Lung (tissue), 17 donors: ENCODE measurements at places on chromosomes 3 and 15.

DNA sequence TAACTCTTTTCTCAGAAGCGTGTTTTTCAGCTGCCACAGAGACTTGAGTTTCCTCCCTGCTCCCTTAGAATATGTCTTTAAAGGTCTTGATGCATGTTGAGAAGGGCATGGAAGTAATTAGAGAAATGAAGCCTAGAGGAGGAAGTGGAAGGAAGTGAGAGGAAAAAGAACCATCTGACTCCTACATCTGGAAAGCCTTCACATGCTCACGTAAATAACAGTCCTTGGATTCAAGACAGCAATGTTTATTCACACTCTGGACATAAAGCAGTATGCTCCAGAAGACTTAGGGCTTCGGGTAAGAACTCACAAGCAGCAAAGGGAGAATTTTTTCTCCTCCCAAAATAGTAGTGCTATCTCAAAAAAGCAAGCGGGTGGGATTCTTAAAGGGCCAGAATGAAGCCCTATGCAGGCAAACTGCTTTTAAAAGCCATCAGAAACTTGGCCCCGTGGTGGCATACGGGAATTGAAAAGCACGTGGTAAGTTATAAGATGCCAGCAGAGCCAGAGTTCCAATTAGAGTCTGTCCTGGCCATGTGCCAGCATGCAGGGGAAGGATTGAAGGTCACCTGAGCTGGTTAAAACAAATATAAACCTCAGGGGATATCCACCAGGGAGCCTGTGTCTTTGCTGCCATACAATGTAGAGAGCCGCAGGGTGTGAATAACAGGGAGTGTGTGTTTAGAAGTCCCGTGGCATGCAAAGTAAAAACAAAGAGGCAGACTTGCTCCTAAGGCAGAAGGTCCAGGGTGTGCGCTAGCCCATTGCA is 380.8 kb upstream of the NDN start:
- DNase-seq: peak; percentile 92

GRCh38 chr15:77839456-77839855 is 206.7 kb upstream of the LINGO1 start:
- no peak for DNase-seq

GRCh38 chr3:16741890-16742289 is 136.7 kb upstream of the DAZL start:
- no peak for DNase-seq

DNA sequence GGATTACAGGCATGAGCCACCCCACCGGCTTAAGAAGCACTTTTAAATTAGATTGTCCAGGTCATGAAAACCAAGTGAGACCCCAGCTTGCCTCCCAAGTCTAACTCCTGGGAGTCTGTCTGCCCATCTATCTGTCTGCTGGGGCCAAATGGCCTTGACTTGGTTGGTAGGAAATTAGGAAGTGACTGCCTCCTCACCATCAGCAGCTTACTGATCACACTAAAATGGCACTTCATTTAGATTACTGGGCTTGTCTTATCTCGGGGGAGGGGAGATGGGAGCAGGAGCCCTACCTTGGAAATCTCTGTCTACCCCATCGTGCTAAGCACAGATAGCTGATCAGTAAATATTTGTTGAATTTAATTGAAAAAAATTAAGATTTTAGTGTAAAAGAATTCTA is 5.6 kb upstream of the LRRC2 start:
- DNase-seq: no peak

DNA sequence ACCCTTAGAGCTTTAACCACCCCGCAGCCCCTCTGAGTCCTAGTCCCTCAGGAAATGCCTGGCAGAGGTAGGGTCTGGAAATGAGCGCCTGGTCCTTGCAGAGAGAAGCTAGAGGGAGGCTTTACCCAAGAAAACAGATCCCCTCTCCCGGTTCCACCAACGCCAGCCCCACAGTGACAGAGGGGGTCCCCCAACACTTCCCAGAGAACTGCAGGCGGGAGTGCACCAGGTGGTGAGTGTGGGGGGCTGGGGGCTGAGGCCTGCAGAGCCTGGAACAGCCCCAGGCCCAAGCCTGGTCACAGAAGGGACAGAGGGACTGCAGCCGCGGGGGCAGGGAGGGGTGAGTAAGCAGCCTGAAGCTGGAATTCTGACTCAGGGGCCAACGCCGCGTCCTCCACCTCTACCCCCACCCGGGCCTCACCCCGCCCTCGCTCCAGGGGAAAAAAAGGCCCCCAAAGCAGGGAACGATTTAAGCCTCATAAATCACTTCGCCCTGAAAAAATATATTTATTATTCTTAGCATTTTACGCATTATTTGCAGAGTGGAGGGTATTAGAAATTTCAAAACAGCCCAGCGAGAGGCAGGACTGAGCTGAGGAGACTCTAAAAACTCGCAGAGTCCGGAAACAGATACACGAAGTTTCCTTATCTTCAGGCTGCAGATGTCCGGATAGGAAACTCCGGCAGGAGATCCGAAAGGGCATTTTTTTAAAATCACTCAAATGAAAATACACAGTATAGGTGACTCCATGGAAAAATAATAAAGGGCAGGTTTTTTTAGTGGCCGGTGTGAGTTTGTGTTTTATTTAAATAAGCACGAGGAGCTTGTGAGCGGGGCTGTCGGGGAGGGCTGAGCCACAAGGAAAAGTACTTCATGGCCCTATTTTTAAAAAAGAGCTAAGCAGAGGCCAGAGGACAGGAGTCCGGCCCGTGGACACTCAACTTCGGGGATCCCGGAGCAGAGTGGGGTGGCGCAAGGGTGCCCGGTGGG is 10.0 kb downstream of the GATA2 start:
- DNase-seq: peak; percentile 79

- DNase-seq: no peak
Observed at GRCh38 chr3:161252143-161252542, 31.0 kb downstream of the NMD3 start.

DNA sequence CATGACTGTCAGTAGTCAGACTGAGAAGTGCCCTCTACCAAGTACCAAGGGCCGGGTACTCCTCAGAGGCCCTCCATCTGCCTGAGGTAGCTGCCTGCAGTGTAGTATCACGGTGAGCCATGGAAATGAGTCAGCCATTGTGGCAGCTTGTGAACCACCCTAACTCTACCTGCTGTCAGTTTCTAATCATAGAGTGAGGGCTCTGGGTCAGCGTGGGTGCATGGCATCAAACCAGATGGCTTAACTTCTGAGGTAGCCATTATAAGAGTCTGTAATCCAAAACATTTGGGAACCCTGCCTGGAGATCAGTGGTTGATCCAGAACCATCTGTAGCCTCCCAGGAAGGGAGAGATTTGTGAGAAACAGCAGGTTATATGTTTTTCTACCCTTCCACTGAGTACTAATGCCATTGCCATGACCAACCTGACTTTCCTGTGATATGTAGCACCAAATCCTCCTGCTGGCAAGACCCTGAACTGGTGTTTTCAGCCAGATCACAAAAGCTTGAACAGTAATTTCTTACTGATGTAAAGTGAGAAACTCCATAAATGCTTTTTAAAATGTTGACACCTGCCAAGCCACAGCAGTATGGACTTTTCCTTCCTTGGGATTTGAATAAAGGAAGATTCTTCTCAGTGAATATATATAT is 38.9 kb downstream of the ABHD2 start:
- DNase-seq: no peak

DNA sequence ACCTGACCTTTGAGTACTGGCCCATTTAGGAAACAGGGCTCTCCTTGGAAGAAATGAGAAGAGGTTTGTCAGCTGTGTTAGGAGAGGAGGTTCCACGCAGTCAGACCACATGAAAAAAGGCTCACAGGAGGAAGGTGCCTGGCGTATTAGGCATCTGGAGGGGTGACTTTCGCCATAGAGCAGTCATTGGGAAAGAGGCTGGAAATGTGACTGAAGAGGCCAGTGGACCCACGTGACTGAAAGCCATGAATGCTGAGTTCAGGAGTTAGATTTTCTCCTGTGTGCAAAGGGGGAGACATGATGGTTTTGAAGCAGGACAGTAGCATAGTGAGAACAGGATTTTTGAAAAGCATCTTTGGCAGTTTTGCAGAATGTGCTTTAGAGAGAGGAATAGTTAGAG is 29.7 kb upstream of the RNF7 start:
- no peak for DNase-seq

GRCh38 chr3:100759950-100760349 is 50.7 kb downstream of the TFG start:
- no peak for DNase-seq

DNA sequence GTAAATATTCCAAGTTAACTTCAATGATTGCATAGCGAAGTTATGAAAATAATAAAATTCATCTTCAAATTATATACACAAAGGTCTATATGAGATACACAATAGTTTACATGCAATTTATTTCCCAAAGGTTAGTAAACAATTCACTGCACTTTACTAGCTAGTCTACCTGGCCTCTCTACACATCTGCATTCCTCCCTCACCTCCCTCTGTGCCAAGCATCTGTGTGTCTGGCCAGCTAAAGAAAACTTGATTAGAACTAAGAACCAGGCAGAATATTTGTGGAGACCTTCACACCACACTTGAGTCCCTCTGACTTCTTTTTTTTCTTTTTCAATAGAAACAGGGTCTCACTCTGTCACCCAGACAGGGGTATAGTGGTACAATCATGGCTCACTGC is 61.4 kb downstream of the LRRFIP2 start:
- no peak for DNase-seq

DNA sequence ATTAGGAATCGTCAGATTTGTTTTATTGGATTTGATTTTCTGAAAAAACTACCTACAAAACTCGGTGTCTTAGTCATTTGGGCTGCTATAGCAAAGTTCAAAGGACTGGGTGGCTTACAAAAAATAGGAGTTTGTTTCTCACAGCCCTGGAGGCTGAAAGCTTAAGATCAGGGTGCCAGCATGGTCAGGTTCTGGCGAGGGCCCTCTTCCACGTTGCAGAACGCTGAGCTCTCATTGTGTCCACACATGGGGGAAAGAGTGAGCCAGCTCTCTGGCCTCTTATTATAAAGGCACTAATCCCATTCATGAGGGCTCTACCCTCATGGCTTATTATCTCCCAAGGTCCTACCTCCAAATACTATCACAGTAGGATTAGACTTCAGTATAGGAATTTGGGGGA is 40.6 kb upstream of the MRPS22 start:
- DNase-seq: no peak

DNA sequence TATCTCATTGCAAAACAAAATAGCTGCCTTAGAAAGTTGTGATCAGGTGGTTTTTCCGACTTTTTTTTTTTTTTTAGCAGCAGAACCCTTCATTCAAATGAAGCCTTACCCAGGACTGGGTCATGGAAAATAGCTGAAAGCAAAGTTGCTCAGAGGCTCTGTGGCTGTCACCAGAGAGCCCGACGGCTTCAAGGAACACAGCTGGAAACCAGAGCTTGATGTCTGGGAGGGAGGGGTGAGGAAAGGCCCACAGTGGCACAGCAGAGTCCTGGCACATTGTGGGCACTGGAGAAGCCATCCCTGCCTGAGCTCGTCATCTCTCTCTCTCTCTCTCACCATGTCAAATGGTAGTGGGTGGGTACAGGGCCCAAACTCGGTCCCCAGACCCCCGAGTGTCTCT is 77.5 kb downstream of the RPN1 start:
- DNase-seq: no peak

- DNase-seq: no peak
Observed at GRCh38 chr3:40258555-40258954, 51.0 kb upstream of the EIF1B start.

GRCh38 chr3:187027531-187028278 is 97.4 kb downstream of the ST6GAL1 start:
- no peak for DNase-seq

DNA sequence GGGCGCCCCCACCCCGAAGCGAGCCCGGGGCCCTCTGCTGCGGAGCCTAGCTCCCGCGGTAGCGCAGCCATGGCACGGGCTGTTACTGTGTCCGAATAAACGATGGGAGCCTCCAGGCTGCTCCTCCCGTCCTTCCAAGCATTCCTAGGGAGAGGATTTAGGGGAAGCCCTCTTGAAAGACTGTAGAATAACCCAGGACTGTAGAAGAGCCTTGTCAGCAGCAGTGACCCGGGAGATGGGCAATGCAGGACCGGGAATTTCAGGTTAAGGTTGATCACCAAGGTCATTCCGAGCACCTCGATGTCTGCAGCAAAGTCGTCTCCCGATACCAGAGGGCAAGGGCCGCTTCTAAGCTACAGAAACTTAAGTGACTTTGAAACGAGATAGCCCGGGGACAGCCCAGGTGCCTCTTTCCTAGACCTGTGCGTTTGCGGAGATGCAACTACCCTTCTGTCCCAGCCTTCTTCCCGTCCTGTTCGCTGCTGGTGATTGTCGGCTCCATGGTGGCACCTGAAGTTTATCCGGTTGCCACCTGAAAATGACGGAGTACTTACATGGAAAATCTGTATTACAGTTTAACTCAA is 753 bp upstream of the MYO5A start:
- DNase-seq: no peak

GRCh38 chr3:114884213-114884923 is 262.7 kb downstream of the ZBTB20 start:
- no peak for DNase-seq
